H9 (cell line): ENCODE measurements at places on chromosomes 6 and 20. TPM values are rescaled to one million over a fixed set of nuclear protein-coding genes. Genes with fewer than 3 reads are reported as not detected.
A peak's percentile ranks its signal among the peaks of the same experiment; 100 is the strongest.

Gene C6orf132
- total RNA-seq, result 45.1 and 48.4 TPM in 2 replicates

Gene VGLL2
- 0.13 TPM in 1 of 2 replicates, not detected in the other for total RNA-seq

Gene TCF21
- total RNA-seq, result not detected in 2 replicates

- H3K36me3 ChIP-seq, result no peaks in the 10 kb centered on the region
- no peak for DNase-seq
- no peak overlapping the region for H3K27ac ChIP-seq
- no peak overlapping the region for H3K4me3 ChIP-seq
- no peaks in the 10 kb centered on the region for H3K27me3 ChIP-seq
These were observed 338.7 kb downstream of the PREX1 start for GRCh38 chr20:48489046-48489463.

DNA sequence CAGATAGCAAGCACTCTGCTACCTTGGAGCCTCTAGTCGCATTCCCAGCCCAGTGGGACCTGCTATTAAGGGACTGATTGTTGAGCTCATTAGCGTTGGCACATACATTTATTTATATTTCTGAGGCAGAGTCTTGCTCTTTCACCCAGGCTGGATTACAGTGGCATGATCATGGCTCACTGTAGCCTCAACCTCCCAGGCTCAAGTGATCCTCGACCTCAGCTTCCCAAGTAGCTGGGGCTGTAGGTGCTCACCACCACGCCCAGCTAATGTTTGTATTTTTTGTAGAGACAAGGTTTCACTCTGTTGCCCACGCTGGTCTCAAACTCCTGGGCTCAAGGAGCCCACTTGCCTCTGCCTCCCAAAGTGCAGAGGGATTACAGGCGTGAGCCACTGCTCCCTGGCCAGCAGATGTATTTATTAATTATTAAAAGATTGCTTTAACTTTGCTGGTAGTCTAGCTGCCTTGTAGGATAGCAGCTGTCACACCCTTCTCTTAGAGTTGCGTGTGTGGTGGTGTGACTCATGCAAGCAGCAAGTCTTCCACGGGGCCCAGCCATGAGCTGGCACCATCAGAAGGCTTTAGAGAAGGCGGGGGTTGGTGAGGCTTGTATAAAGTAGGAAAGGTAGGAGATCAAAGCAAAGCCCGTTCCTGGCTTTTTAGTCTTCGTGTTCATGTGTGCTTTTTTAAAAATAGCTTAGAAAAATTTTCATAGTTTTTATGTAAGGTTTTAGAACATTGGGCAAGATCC, 16.5 kb downstream of the ACTR5 start:
- H3K27ac ChIP-seq, result no peak overlapping the region
- no peaks in the 10 kb centered on the region for H3K27me3 ChIP-seq
- H3K4me1 ChIP-seq, result no peaks in the 10 kb centered on the region
- H3K4me3 ChIP-seq, result no peak overlapping the region

GRCh38 chr6:164845773-164846172, 463.6 kb downstream of the C6orf118 start:
- DNase-seq, result no peak
- H3K4me3 ChIP-seq, result no peak overlapping the region
- H3K27me3 ChIP-seq, result no peaks in the 10 kb centered on the region
- H3K4me1 ChIP-seq, result no peaks in the 10 kb centered on the region
- no peak overlapping the region for H3K27ac ChIP-seq

DNA sequence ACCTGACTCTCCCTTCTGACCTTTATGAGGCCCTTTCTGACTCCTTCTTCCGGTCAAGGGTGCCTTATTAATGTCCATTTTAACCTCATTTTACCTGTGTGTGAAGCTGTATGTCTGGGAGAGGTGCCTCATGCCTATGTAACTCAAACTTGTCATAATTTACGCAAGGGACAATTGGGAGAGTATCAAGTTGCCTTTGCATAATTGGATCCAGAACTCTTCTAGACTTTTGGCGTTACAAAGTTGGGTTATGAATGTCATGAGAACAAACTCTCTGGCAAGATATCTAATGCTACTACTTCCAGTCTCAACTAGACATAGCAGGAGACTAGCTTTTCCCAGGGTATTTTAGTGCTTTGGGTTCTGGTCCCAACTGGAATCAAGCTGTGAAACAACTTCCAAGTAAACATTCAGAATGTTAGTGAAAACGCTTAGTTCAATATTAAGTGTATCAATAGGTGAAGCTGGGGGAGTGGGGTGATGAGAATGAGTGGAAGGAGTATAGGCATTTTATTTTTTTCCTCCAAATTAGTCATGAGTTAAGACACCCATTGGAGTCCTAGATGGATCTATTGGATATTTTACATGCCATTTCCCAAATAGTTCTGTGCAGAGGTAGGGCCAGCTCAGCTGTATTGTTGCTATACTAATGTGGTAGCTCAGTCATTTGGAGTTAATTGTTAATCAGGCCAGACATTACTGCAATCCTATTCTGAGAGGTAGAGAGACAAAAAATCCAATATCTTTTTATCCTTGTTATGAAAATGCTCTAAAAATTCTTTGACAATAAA, 159.9 kb downstream of the TFAP2B start:
- DNase-seq, result no peak
- H3K4me1 ChIP-seq, result 0 out of 2 replicates have a peak, but pooled peaks cover 2% of the 10 kb centered on the region
- H3K27ac ChIP-seq, result no peak overlapping the region
- no peaks in the 10 kb centered on the region for H3K27me3 ChIP-seq
- no peaks in the 10 kb centered on the region; the same call in 2 of the 3 replicates for H3K36me3 ChIP-seq

- peak overlapping the region; percentile 85 for H3K4me3 ChIP-seq
- no peaks in the 10 kb centered on the region for H3K27me3 ChIP-seq
- H3K4me1 ChIP-seq, result no peaks in the 10 kb centered on the region
- no peak for DNase-seq
These were observed 1.9 kb downstream of the PHIP start for GRCh38 chr6:79076160-79076559.

GRCh38 chr6:21190701-21191100, 402.9 kb upstream of the SOX4 start:
- H3K4me3 ChIP-seq, result no peak overlapping the region
- no peak for DNase-seq
- peaks cover 9% of the 10 kb centered on the region; the same call in 1 of the 2 replicates for H3K4me1 ChIP-seq

GRCh38 chr6:25997921-25998320, 35.3 kb downstream of the TRIM38 start:
- H3K36me3 ChIP-seq, result peaks cover 9% of the 10 kb centered on the region
- H3K4me1 ChIP-seq, result peaks cover 8% of the 10 kb centered on the region; the same call in 1 of the 2 replicates
- DNase-seq, result no peak
- no peak overlapping the region; the same call in 2 of the 3 replicates for H3K4me3 ChIP-seq
- no peaks in the 10 kb centered on the region for H3K27me3 ChIP-seq

GRCh38 chr20:1619861-1620444, at the start of gene SIRPB1:
Gene SIRPB1, minus strand, starts transcription at chr20:1620009. Its CDS starts 65 bp downstream, at chr20:1619944.
- no peak within 1 kb of the TSS for H3K27ac ChIP-seq
- H3K4me3 ChIP-seq, result no peak within 1 kb of the TSS
- H3K36me3 ChIP-seq, result no peaks in the 10 kb centered on the region
- no peak for DNase-seq
- H3K4me1 ChIP-seq, result no peaks in the 10 kb centered on the region
- no peaks in the 10 kb centered on the region; the same call in 1 of the 2 replicates for H3K27me3 ChIP-seq

DNA sequence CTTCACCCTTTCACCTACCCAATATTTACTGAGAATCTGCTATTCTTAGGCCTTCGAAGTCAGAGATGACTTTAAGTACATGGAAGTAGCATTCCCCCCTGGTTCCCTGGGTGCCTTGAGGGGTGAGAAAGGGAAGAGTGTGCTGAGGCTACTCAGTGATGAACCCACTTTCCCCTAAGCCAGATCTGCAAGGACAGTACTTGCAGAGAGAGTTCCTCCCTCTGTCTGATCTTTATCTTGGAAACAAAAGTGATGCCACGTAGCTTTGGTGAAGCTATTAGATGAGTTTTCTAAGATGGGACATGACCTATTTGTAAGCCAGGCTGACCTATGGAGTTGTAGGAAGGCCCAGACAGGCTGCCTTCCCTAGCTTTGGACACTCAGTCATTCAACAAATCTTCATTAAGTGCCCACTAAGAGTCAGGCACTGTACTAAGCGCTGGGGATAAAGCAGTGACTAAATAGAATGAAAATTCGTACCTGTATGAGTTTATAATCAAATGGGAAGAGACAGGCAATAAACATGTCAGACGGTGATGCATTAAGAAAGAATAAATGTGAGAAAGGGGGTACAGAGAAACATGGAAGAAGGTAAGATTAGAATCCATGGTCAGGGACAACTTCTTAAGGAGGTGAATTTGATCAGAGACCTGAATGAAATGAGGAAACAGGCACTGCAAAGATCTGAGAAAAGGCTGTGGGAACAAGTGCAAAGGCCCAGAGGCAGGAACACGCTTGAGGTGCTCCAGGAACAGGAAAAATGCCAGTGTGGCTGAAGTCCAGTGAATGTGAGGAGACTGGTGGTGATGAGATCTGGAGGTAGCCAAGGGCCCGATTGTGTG, 42.2 kb downstream of the BCL2L1 start:
- no peaks in the 10 kb centered on the region for H3K27me3 ChIP-seq
- no peak overlapping the region for H3K27ac ChIP-seq
- H3K4me1 ChIP-seq, result no peaks in the 10 kb centered on the region
- DNase-seq, result no peak

- H3K36me3 ChIP-seq, result no peaks in the 10 kb centered on the region
- H3K4me3 ChIP-seq, result peak overlapping the region; percentile 56; the same call in 1 of the 3 replicates
- H3K27me3 ChIP-seq, result no peaks in the 10 kb centered on the region
- DNase-seq, result peak; percentile 75
These were observed 70.4 kb upstream of the BLCAP start for GRCh38 chr20:37598100-37598543.

DNA sequence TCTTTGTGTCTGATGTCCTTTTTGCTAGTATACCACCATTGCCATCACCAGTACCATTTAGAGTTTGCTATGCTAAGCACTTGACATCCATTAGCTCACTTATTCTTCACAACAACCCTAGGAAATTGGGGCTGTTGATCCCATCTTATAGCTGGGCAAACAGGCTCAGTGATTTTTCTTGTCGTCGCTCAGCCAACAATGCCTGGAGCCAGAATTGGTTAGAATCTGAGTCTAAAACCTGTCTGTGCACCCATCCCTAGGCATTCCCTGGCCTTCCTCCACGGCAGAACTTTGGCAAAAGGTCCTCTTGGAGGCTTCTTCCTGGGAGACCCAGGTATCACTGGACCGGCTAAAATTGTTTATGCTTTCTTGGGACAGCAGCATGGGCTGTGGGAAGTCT, 20.9 kb downstream of the PHF20 start:
- no peak for DNase-seq
- no peak overlapping the region for H3K4me3 ChIP-seq
- H3K27ac ChIP-seq, result no peak overlapping the region

DNA sequence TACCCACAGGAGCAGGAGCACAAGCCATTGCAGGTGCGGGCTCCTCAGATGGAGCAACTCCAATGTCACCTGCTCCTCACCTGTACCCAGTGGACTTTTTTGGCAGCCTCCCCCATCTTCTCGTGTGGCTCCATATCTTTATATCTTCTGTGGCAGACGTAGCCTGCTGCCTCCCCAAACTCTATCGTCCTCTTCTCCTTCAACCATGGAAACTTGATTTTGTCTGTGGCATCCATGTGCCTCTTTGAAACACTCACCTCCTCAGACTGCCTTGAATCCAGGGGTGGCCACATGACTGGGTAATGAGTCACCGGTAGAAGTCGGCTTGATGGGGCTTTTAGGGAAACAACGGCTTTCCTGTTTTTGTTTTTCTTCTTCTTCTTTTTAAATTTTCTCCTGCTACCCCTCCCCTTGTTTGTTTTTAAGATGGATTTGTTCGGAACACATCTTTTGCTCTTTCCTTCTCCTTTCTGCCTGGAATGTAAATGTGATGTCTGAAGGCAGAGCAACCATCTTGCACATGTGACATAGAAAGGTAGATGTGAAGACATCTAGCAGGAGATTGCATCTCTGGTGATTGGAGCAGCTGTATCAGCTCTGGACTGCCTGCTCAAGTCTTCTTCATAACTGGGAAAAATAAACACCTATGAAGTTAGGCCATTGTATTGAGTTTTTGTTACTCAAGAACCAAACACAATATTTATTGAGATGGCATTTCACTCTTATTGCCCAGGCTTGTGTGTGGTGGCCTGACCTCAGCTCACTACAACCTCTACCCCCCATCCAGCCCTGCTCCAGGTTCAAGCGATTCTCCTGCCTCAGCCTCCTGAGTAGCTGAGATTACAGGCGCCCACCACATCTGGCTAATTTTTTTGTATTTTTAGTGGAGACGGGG, 69.9 kb upstream of the DDR1 start:
- H3K4me1 ChIP-seq, result peaks cover 6% of the 10 kb centered on the region
- H3K27me3 ChIP-seq, result no peaks in the 10 kb centered on the region
- no peak overlapping the region for H3K4me3 ChIP-seq
- no peak overlapping the region for H3K27ac ChIP-seq
- DNase-seq, result no peak

DNA sequence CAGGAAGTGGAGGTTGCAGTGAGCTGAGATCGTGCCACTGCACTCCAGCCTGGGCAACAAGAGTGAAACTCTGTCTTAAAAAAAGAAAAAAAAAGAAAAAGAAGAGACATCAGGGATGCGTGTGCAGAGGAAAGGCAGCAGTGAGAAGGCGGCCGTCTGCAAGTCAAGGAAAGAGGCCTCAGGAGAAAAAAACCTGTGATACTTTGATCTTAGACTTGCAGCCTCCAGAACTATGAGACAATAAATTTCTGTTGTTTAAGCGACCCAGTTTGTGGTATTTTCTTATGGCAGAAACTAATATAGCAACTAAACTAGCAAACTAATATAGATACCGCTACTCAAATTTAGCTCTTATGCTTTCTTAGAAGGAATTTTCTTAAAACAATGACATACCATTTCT, 36.1 kb downstream of the FGD2 start:
- no peaks in the 10 kb centered on the region; the same call in 2 of the 3 replicates for H3K36me3 ChIP-seq
- no peak overlapping the region for H3K4me3 ChIP-seq
- no peak overlapping the region for H3K27ac ChIP-seq
- no peaks in the 10 kb centered on the region for H3K27me3 ChIP-seq
- DNase-seq, result no peak

- H3K4me1 ChIP-seq, result no peaks in the 10 kb centered on the region
- no peaks in the 10 kb centered on the region for H3K27me3 ChIP-seq
- no peak overlapping the region for H3K27ac ChIP-seq
These were observed 238.8 kb upstream of the ECI2 start for GRCh38 chr6:4374216-4374615.

GRCh38 chr20:52991830-52992229, 19.7 kb downstream of the TSHZ2 start:
- H3K27ac ChIP-seq, result no peak overlapping the region
- H3K4me3 ChIP-seq, result no peak overlapping the region
- no peaks in the 10 kb centered on the region for H3K27me3 ChIP-seq
- no peak for DNase-seq
- H3K36me3 ChIP-seq, result no peaks in the 10 kb centered on the region

DNA sequence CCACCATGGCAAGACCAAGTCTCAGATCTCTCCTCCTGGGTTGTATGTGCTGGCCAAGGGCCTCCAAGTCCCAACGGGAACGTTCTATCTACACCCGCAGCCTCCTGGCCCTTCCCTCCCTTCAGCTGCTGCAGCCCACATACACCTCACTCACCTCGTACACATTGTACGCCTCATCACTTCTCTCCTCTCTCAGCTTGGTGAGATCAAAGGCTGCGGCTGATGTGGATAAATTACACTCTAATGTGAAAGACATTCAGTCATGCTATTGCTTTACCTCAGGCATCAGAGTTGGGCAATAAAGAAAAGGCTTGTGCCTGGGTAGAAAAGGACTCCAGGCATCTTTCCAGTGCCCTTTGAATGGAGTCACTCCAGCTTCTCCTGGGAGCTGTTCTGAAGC, 135.3 kb upstream of the FOXQ1 start:
- no peaks in the 10 kb centered on the region for H3K27me3 ChIP-seq
- H3K4me3 ChIP-seq, result no peak overlapping the region
- H3K4me1 ChIP-seq, result no peaks in the 10 kb centered on the region
- DNase-seq, result no peak
- no peaks in the 10 kb centered on the region for H3K36me3 ChIP-seq

GRCh38 chr20:20184149-20184548, 131.8 kb downstream of the CFAP61 start:
- H3K4me1 ChIP-seq, result no peaks in the 10 kb centered on the region
- no peak overlapping the region for H3K4me3 ChIP-seq
- no peak for DNase-seq
- no peak overlapping the region for H3K27ac ChIP-seq
- no peaks in the 10 kb centered on the region for H3K36me3 ChIP-seq
